ENCODE measurements at places on chromosomes 1 and 21.
A peak's percentile ranks its signal among the peaks of the same experiment; 100 is the strongest.

DNA sequence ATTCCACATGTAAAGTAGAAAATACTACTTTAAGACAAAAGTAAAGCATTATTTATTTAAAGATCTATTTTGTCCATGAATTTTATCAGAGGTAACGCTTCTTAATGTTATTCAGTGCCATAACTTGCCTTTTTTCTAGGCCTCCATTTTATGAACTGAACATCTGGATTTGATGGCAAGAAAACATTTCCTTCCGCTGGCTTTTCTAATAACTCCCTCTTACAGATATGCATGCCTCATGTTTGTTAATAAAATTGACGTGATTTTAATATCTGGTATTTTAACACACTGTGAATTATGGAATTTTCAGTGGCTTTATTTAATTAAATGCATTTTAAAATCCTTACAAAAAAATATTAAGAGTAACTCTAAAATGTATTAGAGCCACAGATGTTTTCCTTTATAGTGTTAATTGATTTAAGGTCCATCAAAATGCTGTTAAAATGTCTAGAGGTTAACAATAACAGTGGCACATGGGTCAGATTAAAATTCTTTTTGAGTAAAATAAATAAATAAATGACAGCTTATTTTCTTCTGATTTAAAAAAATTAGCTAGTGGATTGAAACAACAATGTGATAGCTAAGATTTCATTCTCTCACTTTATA, 15.1 kb downstream of the PTPRC start:
- H3K27ac ChIP-seq: peak overlapping the region; percentile 95
- H3K27me3 ChIP-seq: no peaks in the 10 kb centered on the region
- peaks cover 64% of the 10 kb centered on the region for H3K36me3 ChIP-seq
- no peak for DNase-seq
- peaks cover 79% of the 10 kb centered on the region for H3K4me1 ChIP-seq

GRCh38 chr1:215845234-215845891, 278.3 kb downstream of the KCTD3 start:
- no peak overlapping the region for H3K4me3 ChIP-seq
- H3K4me1 ChIP-seq: no peaks in the 10 kb centered on the region
- H3K36me3 ChIP-seq: no peaks in the 10 kb centered on the region
- H3K27me3 ChIP-seq: no peaks in the 10 kb centered on the region
- DNase-seq: no peak

GRCh38 chr1:88698140-88698539, 14.1 kb downstream of the PKN2 start:
- no peak overlapping the region for H3K27ac ChIP-seq
- peaks cover 39% of the 10 kb centered on the region for H3K36me3 ChIP-seq
- peaks cover 53% of the 10 kb centered on the region for H3K4me1 ChIP-seq
- H3K4me3 ChIP-seq: no peak overlapping the region

- H3K4me3 ChIP-seq: no peak overlapping the region
- no peak for DNase-seq
- peaks cover 4% of the 10 kb centered on the region for H3K4me1 ChIP-seq
- peak overlapping the region; percentile 59 for H3K27ac ChIP-seq
- H3K36me3 ChIP-seq: peaks cover 36% of the 10 kb centered on the region
Observed at GRCh38 chr1:27981145-27981544, 21.4 kb downstream of the XKR8 start.

DNA sequence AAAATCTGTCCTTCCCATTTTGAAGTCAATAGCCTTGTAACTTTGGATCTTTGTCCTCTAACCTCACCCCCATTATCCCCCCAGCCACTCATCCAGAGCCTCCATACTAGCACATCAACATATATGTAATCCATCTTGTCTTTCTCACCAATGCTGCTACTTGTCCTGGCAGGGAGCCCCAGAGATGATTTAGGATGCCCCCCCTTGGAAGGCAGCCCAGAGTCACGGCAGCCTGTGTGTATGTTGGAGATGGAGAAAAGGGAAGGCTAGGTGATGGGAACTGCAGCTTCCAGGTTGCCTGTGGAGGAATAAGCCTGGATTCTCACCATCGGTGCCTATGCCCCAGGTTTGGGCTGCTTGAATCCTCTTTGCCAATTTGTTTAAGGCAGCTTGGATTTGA, 51.7 kb upstream of the SCMH1 start:
- H3K36me3 ChIP-seq: no peaks in the 10 kb centered on the region
- no peaks in the 10 kb centered on the region for H3K4me1 ChIP-seq
- DNase-seq: no peak
- H3K27me3 ChIP-seq: peaks cover 32% of the 10 kb centered on the region
- H3K4me3 ChIP-seq: no peak overlapping the region
- H3K27ac ChIP-seq: no peak overlapping the region

- H3K27me3 ChIP-seq: no peaks in the 10 kb centered on the region
- peak within 1 kb of the TSS; percentile 93 for H3K4me3 ChIP-seq
- H3K4me1 ChIP-seq: peaks cover 48% of the 10 kb centered on the region
- peak within 1 kb of the TSS; percentile 90 for H3K27ac ChIP-seq
- peak; percentile 90 for DNase-seq
Observed at GRCh38 chr1:10474613-10475507, at the start of gene PEX14. Gene PEX14, plus strand, starts transcription at chr1:10474950. Its CDS starts 17 bp downstream, at chr1:10474967.

GRCh38 chr1:155970531-155971167, 7.7 kb downstream of the ARHGEF2 start:
- H3K4me3 ChIP-seq: peak overlapping the region; percentile 51
- peaks cover 95% of the 10 kb centered on the region for H3K36me3 ChIP-seq
- H3K27ac ChIP-seq: peak overlapping the region; percentile 93
- H3K27me3 ChIP-seq: no peaks in the 10 kb centered on the region
- peak; percentile 54 for DNase-seq
- H3K4me1 ChIP-seq: peaks cover 91% of the 10 kb centered on the region

- H3K4me1 ChIP-seq: peaks cover 6% of the 10 kb centered on the region
- H3K27me3 ChIP-seq: peaks cover 33% of the 10 kb centered on the region
- no peaks in the 10 kb centered on the region for H3K36me3 ChIP-seq
- DNase-seq: no peak
- H3K27ac ChIP-seq: no peak overlapping the region
Observed at GRCh38 chr1:4027008-4027407, 126.9 kb upstream of the C1orf174 start.

DNA sequence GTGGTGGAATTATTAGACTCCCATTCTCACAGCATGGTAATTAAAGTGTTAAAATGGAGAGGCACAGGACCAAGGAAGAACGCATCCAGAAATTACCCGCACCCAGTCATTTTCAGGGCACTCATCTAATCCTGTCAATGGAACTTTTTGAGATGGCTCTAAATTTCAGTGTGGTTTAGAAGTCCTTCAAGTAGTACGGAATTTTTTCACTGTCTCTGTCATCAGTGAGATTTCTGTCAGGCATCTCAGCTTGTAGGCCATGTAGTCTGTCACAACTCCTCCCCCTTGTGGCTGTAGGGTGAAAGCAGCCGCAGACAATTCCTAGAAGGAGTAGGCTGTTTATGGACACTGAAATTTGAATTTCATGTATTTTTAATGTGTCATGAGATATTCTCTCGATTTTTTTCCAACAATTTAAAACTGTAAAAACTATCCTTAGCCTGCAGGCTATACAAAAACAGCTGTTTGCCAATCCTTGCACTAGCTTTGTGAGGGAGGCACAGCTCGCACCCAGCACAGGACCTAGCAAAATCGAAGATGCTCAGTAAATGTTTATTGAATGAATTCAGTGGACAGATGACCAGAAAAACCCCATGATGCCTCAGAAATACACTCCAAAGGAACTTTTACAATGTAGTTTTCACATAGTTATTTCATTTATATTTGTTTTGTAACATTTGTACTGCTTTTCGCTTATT, 6.6 kb upstream of the NUP133 start:
- peak overlapping the region; percentile 23 for H3K27ac ChIP-seq
- H3K4me1 ChIP-seq: peaks cover 8% of the 10 kb centered on the region
- H3K36me3 ChIP-seq: peaks cover 31% of the 10 kb centered on the region
- H3K27me3 ChIP-seq: no peaks in the 10 kb centered on the region
- DNase-seq: peak; percentile 53

- H3K4me3 ChIP-seq: no peak overlapping the region
- no peak overlapping the region for H3K27ac ChIP-seq
- H3K27me3 ChIP-seq: no peaks in the 10 kb centered on the region
- DNase-seq: no peak
- H3K36me3 ChIP-seq: peaks cover 40% of the 10 kb centered on the region
Observed at GRCh38 chr1:113891631-113892220, 4.3 kb upstream of the BCL2L15 start.

- no peak for DNase-seq
- H3K27me3 ChIP-seq: peaks cover 19% of the 10 kb centered on the region
- no peak overlapping the region for H3K27ac ChIP-seq
- H3K36me3 ChIP-seq: no peaks in the 10 kb centered on the region
- no peak overlapping the region for H3K4me3 ChIP-seq
Observed at GRCh38 chr21:38266732-38267131, 9.9 kb downstream of the KCNJ15 start.

DNA sequence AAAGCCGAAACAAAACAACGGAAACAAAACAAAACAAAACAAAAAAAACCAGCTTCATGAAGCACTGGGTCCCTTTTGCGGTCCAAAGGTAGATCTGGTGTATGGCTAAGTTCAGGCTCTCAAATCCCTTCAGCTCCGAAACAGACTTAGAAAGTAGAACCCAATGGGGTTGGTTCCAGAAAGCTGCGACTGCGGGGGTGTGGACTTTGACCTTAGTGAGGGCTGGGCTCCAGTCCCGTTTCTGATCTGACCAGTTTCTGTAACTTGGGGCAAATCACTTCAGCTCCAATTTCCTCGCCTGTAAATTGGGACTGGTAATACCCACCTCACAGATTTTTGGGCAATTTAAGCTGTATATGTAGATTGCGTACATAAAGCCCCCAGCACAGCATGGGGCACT, 105.2 kb downstream of the ZSCAN20 start:
- H3K36me3 ChIP-seq: no peaks in the 10 kb centered on the region
- DNase-seq: no peak
- H3K4me1 ChIP-seq: no peaks in the 10 kb centered on the region

DNA sequence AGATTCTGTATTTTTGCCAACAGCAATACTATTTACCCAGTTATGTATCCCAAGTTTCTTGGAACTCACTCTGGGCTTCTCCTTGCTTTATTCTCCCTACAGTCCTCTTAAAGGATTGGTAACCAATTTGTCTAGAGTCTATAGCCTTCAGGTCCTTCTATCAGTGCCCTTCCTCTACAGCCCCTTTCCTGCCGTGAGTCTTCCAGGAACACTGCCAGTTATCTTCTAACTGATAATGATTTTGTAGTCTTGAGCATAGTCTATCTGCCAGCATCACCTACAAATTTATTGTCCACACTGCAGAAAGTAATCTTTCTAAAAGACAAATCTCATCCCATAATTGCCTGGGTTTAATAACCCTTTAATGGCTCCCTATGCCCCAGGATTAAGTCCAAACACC, 8.2 kb downstream of the LRRC8B start:
- H3K27me3 ChIP-seq: no peaks in the 10 kb centered on the region
- no peak overlapping the region for H3K4me3 ChIP-seq
- peak overlapping the region; percentile 57 for H3K27ac ChIP-seq
- DNase-seq: no peak
- H3K4me1 ChIP-seq: peaks cover 79% of the 10 kb centered on the region

- H3K36me3 ChIP-seq: peaks cover 32% of the 10 kb centered on the region
- peaks cover 73% of the 10 kb centered on the region for H3K4me1 ChIP-seq
- H3K27ac ChIP-seq: peak overlapping the region; percentile 98
- DNase-seq: no peak
- H3K4me3 ChIP-seq: peak overlapping the region; percentile 98
- no peaks in the 10 kb centered on the region for H3K27me3 ChIP-seq
Observed at GRCh38 chr1:109620401-109620791, 759 bp downstream of the AMPD2 start.

- DNase-seq: no peak
- no peak overlapping the region for H3K27ac ChIP-seq
- H3K27me3 ChIP-seq: no peaks in the 10 kb centered on the region
- no peaks in the 10 kb centered on the region for H3K4me1 ChIP-seq
Observed at GRCh38 chr1:48066936-48067335, 69.8 kb upstream of the TRABD2B start.

DNA sequence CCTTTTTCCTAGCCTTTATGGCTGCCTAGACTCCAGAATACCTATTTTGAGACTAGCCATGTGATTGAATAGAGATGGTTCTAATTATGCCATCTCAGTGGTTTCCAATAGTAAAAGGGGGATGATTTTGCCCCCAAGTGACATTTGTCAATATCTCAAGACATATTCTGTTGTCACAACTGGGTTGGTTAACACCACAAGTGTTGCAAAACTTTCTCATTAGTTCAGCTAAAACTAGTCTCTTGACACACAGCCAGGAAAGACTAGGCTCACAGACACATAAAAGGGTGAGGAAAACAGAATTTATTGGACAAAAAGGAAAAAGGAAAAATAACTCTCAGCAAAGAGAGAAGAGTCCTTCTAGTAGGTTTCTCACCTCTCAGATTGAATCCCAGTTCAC, 39.9 kb upstream of the GBP5 start:
- peaks cover 14% of the 10 kb centered on the region for H3K36me3 ChIP-seq
- peak overlapping the region; percentile 59 for H3K27ac ChIP-seq
- no peaks in the 10 kb centered on the region for H3K27me3 ChIP-seq
- no peak for DNase-seq
- peaks cover 46% of the 10 kb centered on the region for H3K4me1 ChIP-seq
